ENCODE measurements at places on chromosomes 3 and 15. TPM values are rescaled to one million over a fixed set of nuclear protein-coding genes. Genes with fewer than 3 reads are reported as not detected.

DNA sequence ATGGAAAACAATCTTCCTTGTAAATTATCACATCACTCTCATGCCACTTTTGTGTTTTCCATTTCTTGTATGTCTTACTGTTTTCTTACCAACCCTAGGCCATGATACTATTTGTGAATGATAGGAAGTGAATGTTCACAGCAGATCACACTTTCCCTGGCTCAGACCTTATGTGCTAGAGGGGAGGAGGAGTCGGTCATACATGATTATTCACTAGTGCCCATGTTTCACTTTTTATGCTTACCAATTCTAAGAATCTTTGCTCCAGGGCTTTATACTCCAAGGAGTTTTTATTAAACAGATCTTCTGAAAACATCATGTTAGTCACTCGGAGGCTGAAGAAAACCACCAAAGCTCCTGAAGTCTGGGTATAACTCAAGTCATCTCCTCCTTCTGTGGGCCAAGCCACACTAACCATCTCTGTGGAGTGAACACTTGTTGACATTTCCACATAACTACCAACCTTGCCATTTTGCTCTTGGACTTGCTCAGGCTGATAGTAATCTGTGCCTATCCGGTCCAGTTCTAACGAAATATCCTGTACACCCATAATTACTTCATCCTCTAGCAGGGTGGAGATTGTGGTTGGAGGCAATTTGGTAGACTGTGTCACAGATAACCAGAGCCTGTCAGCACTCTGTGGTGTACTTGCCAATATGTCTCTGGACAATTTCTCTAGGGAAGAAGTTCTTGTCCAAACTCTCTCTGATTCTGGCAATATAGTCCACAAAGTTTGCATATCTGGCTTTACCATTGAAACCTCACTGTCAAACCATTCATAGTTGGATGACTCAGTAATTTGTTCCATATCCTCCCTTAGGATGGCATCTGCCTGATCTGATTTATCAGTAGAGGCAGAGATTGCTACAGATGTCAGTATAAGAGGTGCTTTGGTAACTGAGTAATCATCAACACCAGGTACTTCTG, 76.8 kb downstream of the IMPG2 start:
- H3K27ac ChIP-seq, result no peak overlapping the region
- DNase-seq, result no peak
- H3K4me1 ChIP-seq, result no peaks in the 10 kb centered on the region
- H3K27me3 ChIP-seq, result no peaks in the 10 kb centered on the region
- no peak overlapping the region for H3K4me3 ChIP-seq

GRCh38 chr15:44300572-44300971, 12.1 kb downstream of the GOLM2 start:
- H3K4me1 ChIP-seq, result peaks cover 8% of the 10 kb centered on the region
- no peaks in the 10 kb centered on the region for H3K27me3 ChIP-seq
- no peak overlapping the region for H3K27ac ChIP-seq
- no peak for DNase-seq
- no peaks in the 10 kb centered on the region for H3K36me3 ChIP-seq

Gene HRG
- total RNA-seq, result not detected

Gene ADAMTS9
- total RNA-seq, result 99.9 TPM

Measured in tibial nerve (tissue), 4 donors.